HFFc6 (cell line): ENCODE measurements at places on chromosomes 7 and 10. TPM values are rescaled to one million over a fixed set of nuclear protein-coding genes. Genes with fewer than 3 reads are reported as not detected.

The CROT gene
- 13.0 and 15.2 TPM in 2 replicates for total RNA-seq

- H3K36me3 ChIP-seq = no peaks in the 10 kb centered on the region
- peak overlapping the region; percentile 97 for H3K27ac ChIP-seq
- H3K27me3 ChIP-seq = no peaks in the 10 kb centered on the region; the same call in 1 of the 2 replicates
- peaks cover 80% of the 10 kb centered on the region for H3K4me1 ChIP-seq
Observed at GRCh38 chr10:90930971-90931871, 10.3 kb upstream of the ANKRD1 start.

- H3K4me3 ChIP-seq = peak overlapping the region; percentile 50
- H3K27ac ChIP-seq = no peak overlapping the region
- no peaks in the 10 kb centered on the region for H3K36me3 ChIP-seq
- H3K4me1 ChIP-seq = no peaks in the 10 kb centered on the region
- no peak for DNase-seq
Observed at GRCh38 chr10:86365346-86366032, 1.1 kb downstream of the GRID1 start.

- H3K27me3 ChIP-seq = no peaks in the 10 kb centered on the region
- H3K4me1 ChIP-seq = peaks cover 14% of the 10 kb centered on the region
- H3K4me3 ChIP-seq = no peak overlapping the region
- H3K36me3 ChIP-seq = no peaks in the 10 kb centered on the region
- no peak overlapping the region for H3K27ac ChIP-seq
Observed at GRCh38 chr7:103134836-103135554, 13.9 kb downstream of the NAPEPLD start.

The HUS1 gene
- total RNA-seq = 27.8 to 37.9 TPM (median 30.9 TPM) in 3 replicates

The KCP gene
- not detected in 3 replicates for total RNA-seq

GRCh38 chr7:641269-641671 is 85.2 kb upstream of the DNAAF5 start:
- no peak overlapping the region for H3K27ac ChIP-seq
- no peaks in the 10 kb centered on the region for H3K4me1 ChIP-seq
- DNase-seq = no peak

GRCh38 chr10:23469596-23470237 is 30.8 kb downstream of the OTUD1 start:
- H3K27me3 ChIP-seq = peaks cover 7% of the 10 kb centered on the region; the same call in 1 of the 2 replicates
- no peaks in the 10 kb centered on the region for H3K4me1 ChIP-seq
- no peak for DNase-seq

GRCh38 chr7:81165070-81165469 is 246.2 kb upstream of the SEMA3C start:
- no peaks in the 10 kb centered on the region for H3K36me3 ChIP-seq
- H3K4me3 ChIP-seq = no peak overlapping the region
- H3K4me1 ChIP-seq = peaks cover 35% of the 10 kb centered on the region
- DNase-seq = no peak

The CLDN12 gene
- 31.1 to 38.7 TPM (median 36.7 TPM) in 3 replicates for total RNA-seq

DNA sequence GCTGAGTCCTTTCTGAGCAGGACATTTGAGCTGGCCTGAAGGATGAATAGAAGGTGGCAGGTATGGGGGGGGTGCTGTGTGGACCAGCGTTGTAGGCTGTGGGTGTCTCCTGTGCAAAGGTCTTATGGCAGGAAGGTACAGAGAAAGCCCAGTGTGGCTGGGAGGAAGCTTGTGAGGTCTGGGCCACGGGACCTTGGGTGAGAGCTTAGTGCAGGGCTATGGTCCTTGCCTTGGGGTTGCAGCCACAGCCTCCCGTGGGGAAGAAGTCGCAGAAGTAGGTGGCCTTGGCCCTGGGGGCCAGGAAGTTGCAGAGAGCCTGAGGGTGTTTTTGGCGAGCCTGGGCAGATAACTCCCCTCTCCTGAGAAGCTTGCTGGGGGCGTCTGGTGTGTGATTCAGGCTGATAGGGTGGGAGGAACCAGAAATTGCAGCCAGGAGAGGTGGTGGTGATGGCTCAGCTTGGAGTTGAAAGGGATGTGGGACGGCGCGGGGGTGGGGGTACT is 172.0 kb upstream of the TNRC18 start:
- peak; percentile 63 for DNase-seq
- H3K36me3 ChIP-seq = peaks cover 15% of the 10 kb centered on the region

DNA sequence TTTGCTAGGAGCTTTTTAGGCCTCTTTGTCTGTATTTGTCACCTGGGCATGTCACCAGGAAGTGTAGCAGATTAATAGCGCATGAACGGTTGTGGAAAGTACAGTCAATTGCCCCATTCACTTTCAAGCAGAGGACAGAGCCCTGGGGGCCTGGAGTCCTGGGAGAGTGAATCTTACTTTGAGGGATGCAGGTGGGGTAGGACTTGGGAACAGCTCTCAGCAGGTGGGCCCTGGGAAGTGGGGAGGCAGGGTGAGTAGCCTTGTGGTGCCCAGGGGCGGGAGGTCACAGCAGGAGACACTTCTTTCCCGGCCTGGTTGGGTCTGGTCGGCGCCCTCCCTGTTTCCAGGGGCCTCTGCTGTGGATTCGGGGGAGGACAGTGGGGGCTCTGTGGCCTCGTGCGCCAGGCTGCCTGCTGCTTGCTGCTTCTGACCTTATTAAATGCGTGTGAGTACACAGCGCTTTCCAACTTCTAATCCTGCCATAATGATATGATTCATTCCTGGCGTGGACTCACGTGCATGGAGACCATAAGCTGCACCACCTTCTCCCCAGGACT is 51.6 kb upstream of the AQP1 start:
- no peak for DNase-seq
- H3K27me3 ChIP-seq = peaks cover 6% of the 10 kb centered on the region
- H3K27ac ChIP-seq = no peak overlapping the region
- H3K4me1 ChIP-seq = no peaks in the 10 kb centered on the region; the same call in 1 of the 2 replicates

The SLC39A12 gene
- not detected in 2 replicates for total RNA-seq

DNA sequence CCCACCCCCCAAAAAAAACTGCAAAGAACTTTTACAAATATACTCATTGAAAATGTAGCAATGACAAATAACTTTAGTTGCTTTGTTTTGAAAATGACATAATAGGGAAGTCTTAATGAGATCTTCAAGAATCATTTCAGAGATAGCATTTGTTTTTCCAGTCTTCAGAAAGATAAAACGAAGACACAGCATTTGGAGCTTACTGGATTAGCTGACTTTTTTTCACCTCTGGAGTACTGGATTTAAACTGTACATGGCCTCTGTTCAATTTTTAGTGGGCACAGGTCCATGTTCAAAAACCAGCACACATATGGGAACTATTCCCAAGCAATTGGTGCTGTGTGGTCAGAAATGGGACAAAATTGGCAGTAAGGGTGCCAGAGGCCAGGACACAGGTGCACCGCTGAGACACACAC is 3.9 kb downstream of the RAB11FIP2 start:
- no peak for DNase-seq
- H3K27ac ChIP-seq = no peak overlapping the region
- H3K36me3 ChIP-seq = 0 out of 2 replicates have a peak, but pooled peaks cover 6% of the 10 kb centered on the region
- H3K4me1 ChIP-seq = peaks cover 68% of the 10 kb centered on the region
